ENCODE measurements at places on chromosomes 5 and 9. TPM values are rescaled to one million over a fixed set of nuclear protein-coding genes. Genes with fewer than 3 reads are reported as not detected.

Gene IL5
- 0.69 TPM for total RNA-seq

Gene KCNT1
- total RNA-seq, result not detected

Gene TAF11L5
- total RNA-seq, result not detected

Gene CAMK4
- total RNA-seq, result 53.1 TPM

Gene SLC34A3
- total RNA-seq, result not detected

Gene HEMGN
- 1.5 TPM for total RNA-seq

Gene CD180
- total RNA-seq, result not detected

Gene AHRR
- total RNA-seq, result 15.1 TPM

Gene C8G
- 0.77 TPM for total RNA-seq

Gene PHF24
- 0.09 TPM for total RNA-seq

Gene CTSL
- total RNA-seq, result 4.6 TPM

Gene IRX1
- not detected for total RNA-seq

Gene PCDHB11
- not detected for total RNA-seq

Gene C9orf152
- not detected for total RNA-seq

Gene INSL4
- not detected for total RNA-seq
